ENCODE measurements at places on chromosomes 4 and X. TPM values are rescaled to one million over a fixed set of nuclear protein-coding genes. Genes with fewer than 3 reads are reported as not detected.

DNA sequence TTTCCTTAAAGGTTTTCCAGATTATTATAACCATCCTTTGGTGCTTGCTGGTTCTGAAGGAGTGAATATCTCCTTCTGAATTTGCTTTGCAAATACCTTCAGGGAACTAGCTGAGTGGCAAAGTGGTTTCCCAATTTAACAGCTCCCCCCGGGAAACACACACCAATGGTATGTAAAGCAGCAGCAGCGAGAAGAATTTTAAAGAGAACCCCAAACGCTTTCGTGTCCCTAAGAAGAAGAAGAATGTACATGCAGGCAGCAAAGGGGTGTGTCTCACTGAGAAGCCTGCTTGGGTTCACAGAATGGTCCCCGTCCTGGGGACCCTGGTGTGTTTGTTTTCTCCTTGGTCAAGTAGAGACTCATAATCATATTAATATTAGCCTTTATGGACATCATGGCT is 4.2 kb upstream of the AKAP17A start:
- DNase-seq: no peak

GRCh38 chr4:7460566-7460965 is 25.8 kb upstream of the PSAPL1 start:
- DNase-seq: peak; percentile 29

- DNase-seq: peak; percentile 82
Observed at GRCh38 chrX:93673056-93673868, at the start of gene NAP1L3. TSS of gene NAP1L3 (minus strand) at chrX:93673578. CDS start at chrX:93673304, 274 bp downstream.

- DNase-seq: no peak
Observed at GRCh38 chr4:150212927-150213326, 134.7 kb downstream of the DCLK2 start.

DNA sequence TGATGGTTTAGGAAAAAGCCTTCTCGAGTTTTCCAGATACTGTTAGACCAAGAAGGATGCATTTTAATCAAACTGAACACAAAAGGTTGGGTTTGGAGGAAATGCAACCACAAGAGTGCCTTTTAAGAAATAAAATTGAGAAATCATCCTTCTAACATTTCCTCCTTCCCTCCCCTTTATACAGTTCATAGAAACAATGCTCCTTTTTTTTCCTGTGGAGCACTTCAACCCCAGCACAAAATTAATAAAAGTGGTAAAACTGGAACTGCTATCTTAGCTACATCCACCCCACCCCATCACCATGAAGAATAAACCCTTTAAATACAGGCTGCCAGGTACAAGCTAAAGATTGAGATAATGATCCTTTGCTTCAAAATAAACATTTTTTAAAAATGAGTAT is 211.1 kb downstream of the RELL1 start:
- no peak for DNase-seq

DNA sequence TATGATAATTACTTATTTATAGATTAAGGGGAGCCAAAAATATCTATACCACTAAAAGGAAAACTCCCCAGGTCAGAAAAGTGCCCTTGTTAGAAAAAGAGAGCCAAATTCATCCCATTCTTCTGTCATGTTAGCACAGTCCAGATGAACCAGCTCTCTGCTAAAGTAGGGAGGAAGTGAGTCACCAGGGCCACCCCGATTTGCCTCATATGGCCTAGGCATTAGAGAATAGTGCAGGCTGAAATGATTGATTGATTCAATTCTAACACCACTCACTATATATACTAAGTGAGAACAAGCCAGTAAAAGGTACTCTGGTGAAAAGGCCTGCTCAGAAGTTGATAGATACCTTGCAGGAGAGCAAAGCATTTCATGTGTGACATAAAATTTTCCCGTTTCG is 94.5 kb downstream of the SRPX start:
- no peak for DNase-seq

- DNase-seq: no peak
Observed at GRCh38 chrX:44224760-44225159, 118.7 kb downstream of the EFHC2 start.

DNA sequence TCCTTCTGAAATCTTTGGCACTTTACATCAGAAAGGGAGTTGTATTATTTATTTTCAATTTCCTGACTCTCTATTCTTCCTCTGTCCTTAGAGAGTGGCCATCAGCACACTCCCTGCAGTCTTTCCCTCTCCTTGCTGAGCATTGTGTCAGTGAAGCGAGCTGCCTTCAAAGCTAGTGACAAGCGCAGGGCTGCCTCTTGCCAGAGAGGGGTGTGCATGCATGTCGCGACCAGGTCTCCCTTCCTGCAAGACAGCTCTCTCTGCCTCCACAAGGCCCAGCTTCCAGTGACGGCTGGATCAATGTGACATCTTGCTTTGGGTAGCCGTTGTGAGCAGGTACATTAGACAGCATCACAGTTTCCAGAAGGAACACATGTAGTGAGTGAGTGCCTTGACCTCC is 810.9 kb upstream of the TENM3 start:
- DNase-seq: no peak

- no peak for DNase-seq
Observed at GRCh38 chrX:125175991-125176584, 143.6 kb upstream of the TEX13C start.

DNA sequence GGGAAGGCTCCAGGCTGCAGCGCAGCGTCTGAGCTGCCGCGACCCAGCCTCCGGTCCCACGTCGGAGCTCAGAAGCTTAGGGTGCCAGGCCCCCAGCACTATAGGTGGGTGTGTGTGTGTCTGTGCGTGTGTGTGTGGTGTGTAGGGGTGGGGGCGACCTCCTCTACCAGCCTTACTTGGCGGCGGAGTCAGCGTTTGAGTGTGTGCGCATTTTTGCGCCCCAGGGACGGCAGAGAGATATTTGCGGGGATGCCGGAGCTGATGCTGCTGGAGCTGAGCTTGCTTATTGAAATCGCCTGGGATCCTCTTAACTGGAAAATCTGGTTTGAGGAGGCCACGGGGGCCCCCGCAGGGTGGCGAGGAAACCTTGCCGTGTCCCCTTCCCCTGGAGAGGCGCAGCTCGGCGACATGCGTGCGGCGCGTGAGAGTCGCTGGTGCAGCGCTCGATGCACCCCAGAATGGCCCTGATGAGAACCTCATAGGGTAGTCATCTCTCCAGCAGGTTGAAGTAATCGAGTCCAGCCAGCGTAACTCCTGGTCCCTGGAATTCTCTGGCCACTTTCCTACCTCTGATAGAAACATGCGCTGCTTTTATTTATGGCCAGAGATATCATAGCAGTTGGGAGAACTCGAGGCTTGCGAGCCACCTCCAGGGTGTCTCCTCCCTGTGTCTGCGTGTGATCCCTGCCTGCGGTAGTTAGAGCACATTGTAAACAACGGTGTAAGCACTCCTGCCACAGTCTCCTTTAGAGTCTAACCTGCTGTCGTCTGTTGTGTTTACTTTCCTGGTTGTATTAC is 2.7 kb downstream of the ADGRL3 start:
- DNase-seq: peak; percentile 36

DNA sequence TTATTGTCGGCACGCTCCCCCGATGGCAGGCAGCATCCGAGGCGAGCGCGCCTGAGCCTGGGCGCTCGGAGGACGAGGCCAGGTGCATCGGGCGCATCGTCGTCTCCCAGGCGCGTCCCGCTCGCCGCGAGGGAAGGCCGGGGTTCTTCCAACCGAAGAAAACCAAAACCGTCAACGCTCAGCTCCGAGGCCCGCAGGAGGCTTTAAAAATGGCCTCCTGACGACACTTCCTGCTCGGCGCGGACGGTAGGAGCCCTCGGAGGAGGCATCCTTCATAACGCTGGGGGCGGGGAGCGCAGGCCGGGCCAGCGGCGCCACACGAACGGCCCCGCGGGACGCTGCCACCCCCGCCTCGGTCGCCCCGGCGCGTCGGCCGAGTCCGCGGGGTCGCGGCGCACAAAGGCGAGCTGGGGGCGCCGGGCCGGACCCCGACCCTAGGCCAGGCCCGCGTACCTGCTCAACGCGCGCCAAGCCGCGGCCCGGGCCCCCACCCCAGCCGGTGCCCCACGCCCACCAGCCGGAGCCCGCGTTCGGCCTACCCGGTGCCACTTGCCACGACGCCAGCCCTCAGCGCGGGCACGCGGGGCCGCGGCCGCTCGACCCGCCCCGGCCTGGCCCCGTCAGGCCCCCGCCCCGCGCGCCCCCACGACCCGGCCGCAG is 501 bp downstream of the ZNF518B start:
- no peak for DNase-seq

GRCh38 chr4:86035688-86036087 is 324.2 kb downstream of the MAPK10 start:
- no peak for DNase-seq

DNA sequence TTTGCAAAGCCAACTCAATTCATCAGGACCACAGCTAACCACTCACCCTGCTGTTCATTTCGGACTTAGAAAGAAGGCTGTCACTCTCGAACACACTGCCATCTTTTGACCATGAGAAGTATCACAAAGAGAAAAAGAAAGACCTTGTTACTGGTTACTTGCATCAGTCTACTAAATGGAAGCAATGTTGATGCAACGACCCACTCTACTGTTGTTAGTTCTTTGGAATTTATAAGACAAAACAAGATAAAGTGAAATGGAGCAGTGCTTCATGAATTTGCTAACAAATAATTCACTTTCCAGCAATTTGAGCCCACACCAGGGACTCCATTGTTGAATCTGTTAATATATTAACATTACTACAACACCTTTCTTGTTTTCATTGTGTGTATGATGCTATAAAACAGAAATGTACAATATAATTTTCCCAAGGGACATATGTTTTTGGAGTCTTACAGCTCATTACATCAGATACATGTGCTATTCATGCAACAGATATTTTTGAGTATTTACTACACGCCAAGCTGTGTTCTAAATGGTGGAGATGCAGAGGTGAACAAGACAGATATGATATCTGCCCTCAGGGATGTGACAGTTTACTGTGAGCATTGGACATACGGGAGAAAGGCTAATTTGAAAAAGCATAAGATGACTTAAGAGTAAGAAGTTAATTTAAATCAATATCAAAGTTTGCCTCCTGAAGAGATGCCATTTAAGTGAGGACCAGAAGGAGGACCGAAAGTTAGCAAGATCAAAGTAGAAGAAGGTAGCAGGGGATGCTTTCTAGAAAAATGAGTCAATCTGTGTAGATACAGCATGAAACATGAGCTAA is 87.2 kb downstream of the AREG start:
- DNase-seq: peak; percentile 48

DNA sequence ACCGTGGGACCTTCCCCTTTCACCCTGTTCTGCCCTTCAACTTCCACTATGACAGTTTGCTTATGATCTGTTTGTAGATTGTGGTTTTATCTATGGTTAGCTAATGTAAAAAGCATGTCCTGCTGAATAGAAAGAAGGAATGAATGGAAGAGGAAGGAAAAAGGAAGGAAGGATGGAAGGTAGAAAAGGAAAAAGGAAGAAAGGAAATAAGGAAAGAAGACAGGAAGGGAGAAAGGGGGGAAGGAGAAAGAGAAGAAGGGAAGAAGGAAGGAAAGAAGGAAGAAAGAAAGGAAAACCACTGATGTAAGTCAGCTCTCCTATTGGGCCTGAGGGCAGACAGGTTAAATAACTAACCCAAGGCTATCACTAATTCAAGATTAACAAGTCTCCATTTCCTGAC is 319.1 kb upstream of the KLF3 start:
- no peak for DNase-seq

GRCh38 chr4:123083646-123084045 is 161.2 kb upstream of the NUDT6 start:
- DNase-seq: no peak

DNA sequence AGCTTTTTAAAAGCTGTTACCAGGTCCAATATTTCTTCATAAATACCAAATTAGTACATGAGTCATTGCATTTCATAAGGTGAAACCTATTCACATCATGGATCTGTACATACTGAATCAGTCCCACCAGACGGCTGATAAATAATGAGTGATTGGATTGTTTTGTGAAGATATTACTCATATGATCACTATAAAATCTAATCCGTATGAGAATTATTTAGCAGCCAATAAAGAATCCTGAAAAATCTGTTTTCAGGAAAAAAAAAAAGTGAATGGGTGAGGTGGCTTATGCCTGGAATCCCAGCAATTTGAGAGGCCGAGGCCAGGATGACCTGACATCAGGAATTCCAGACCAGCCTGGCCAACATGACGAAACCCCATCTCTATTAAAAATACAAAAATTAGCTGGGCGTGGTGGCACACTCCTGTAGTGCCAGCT is 438.1 kb downstream of the INPP4B start:
- DNase-seq: no peak

GRCh38 chr4:25722964-25723363 is 67.3 kb downstream of the SLC34A2 start:
- DNase-seq: no peak

- no peak for DNase-seq
Observed at GRCh38 chr4:92516450-92516849, 212.7 kb downstream of the GRID2 start.

GRCh38 chr4:24656906-24657305 is 72.6 kb upstream of the DHX15 start:
- DNase-seq: no peak

XG gene
- polyA plus RNA-seq: 0.65 TPM

GABRQ gene
- 0.98 TPM for polyA plus RNA-seq

XK gene
- polyA plus RNA-seq: 1.1 TPM

CCDC110 gene
- 2.7 TPM for polyA plus RNA-seq

MAMLD1 gene
- polyA plus RNA-seq: 7.5 TPM

TMPRSS11D gene
- 0.13 TPM for polyA plus RNA-seq

CPE gene
- 124 TPM for polyA plus RNA-seq

PCDH10 gene
- 7.4 TPM for polyA plus RNA-seq

RPGR gene
- polyA plus RNA-seq: 27.2 TPM

BANK1 gene
- polyA plus RNA-seq: 2.8 TPM

ODAPH gene
- not detected for polyA plus RNA-seq

SCLT1 gene
- 24.6 TPM for polyA plus RNA-seq

FAAH2 gene
- polyA plus RNA-seq: 15.2 TPM

All from left kidney (tissue), 8 donors.